Stimulated activated CD8-positive, alpha-beta memory T cell treated with anti-CD3 and anti-CD28 coated beads, Interleukin-7, amount 100 ng/mL, for 48 hours (primary cell): ENCODE measurements at places on chromosomes 4 and X.

DNA sequence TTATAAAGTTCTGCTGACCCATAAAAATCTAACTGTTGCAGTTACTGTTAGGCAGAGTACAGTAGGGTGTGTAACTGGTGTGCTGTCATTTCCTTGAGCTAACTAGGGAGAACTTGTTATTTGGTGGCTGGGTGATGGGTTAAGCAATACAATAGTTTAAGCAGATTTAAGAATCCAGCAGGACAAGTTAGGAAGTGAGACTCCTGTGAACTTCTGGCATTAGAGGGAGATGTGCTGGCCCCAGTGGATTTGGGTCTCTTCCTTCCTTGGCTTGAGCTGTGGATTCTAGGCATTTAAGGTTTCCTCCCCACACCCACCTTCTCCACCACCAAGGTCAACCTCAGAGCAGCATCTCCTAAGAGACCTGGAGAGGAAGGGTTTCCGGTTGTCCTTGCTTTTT lies 70.5 kb downstream of the CLCN5 start:
- DNase-seq = no peak

DNA sequence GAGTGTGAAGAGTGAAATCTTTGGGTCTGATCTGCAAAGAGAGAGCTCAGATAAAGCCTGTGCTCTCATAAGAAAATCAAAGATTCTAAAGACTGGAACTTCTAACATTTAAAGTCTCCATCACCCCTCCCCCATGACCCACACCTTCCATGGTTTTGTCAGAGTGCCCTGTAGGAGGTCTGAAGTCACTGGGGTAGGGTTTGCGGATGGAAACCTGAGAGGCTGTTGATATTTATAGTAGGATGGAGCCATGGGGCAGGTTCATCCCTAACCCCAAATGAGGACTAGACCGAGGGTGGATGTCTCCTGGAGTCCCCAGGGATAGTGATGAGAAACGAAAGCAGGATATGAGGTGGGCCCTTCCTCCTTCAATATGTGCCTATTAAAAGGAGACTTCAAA lies 28.4 kb upstream of the NLGN4X start:
- no peak for DNase-seq

GRCh38 chr4:15563871-15564270 lies 91.3 kb downstream of the FBXL5 start:
- DNase-seq = no peak

DNA sequence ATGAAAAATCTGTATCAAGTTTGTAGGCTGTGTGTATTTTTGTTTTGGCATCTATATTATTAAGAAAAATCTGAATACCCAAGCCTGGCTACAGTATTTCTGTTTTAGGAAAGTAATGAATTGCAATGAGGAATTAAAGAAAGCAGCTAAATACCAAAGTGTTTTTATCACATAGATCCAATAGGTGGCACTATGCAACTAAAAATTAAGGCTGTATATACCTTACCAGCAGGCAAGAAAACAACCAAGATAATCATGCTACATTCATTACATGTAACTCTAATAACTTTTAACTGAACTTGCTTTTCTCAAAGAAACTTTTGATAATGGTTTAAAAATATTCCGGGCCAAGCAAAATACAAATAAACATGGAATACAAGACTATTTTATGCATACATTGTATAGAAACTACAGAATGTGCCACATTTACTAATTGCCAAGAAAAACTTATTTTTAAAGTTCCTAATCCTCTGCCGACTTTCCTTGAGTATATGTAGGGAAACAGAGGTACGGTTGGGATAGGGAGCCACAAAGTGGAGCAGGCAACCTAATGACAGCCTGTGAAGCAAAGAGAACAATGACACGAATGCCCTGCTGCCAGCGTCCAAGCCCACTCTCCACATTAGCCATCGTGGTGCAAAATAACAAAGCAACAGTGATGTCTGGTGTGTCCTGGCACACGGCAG lies 63.7 kb downstream of the SEC24D start:
- no peak for DNase-seq

DNA sequence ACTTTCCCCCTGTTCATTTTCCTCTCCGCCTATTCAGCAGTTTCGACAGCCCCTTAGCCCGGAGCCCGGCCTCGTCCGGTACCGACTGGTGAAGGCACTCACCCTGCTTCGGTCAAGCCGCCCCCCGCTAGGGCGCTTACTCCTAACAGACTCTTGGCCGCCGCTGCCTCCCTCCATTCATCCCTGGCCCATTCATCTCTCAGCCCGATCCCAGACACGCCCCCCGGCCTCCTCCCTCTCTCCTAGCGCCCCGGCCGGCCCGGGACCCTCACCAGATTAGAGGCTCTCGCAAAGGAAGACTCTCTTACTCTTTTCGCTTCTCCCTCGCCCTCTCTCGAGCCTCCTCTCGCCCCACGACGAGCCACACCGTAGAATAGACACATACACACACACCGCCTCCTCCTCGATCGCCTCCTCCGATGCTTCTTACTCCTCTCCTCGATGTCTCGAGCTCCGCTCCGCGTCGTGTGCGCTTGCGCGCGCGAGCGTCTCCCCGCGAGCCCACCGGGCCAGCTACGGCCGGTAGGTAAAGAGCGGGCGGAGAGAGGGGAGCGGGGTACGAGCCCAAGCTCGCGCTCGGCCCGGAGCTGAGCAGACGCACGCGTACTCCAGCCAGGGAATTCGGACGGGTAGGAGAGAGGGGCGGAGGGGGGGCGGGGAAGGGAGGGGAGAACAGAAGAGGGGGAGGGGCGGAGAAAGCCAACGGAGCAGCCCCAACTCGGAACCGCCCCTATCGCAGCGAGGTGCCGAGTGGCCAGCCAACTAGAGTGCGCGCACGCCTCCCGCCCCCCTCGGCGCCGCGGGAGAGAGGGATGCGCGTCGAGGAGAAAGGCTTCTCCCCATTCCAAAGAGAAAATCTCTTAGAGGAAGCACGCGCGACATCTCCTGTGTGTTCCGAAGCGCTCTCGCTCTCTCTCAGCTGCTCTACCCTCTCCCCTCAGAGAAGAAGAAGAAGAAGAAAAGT lies at the start of gene WNK3:
TSS of gene WNK3 (minus strand) at position 633 of the 964 bp plus-strand sequence.
- no peak for DNase-seq

DNA sequence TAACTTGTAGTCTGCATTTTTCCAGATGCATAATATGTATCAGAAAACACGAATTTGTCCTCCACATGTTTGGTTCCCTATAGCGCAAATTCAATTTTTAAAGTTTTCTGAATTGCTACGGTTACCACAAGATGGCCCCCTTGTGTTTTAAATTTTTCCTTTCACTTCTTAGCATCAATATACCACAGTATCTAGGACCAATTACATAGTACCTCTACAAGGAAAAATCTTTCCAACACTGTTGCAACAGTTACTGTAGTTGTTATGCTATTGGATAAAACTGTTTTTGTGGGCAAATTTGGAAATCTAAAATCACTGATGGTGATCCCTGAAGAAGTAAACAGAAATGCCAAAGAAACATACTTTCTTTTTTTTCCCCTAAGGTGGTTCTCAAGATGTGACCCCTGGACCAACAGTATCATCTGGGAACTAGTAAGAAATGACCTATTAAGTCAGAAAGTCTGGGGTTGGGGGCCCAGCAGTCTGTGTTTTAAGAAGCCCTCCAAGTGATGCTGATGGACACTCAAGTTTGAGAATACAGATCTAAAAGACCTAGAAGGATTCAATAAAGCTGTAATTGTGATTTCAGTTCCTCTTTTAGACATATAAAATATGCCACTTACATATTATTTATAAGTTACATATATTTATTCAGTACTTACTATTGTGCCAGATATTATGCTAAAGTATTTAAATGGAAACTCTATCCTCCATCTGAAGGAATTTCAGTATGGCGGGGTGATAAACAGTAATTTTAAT lies 3.1 kb downstream of the ZGRF1 start:
- DNase-seq = no peak

GRCh38 chrX:51776851-51777250 lies 33.6 kb downstream of the GSPT2 start:
- no peak for DNase-seq

DNA sequence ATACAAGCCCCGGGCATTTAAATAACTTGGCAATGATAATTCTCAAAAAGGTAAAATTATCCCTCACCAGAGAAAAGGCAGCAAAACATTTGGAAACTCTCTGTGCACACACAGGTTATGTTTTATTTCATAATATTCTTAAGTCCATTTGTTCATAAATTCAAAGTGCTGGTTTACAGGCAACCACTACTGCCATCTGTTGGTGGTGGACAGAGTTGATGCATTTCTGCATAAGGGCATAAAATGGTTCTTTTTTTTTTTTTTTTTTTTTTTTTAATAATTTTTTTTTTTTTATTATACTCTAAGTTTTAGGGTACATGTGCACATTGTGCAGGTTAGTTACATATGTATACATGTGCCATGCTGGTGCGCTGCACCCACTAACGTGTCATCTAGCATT lies 31.5 kb upstream of the IL21 start:
- peak; percentile 39 for DNase-seq

DNA sequence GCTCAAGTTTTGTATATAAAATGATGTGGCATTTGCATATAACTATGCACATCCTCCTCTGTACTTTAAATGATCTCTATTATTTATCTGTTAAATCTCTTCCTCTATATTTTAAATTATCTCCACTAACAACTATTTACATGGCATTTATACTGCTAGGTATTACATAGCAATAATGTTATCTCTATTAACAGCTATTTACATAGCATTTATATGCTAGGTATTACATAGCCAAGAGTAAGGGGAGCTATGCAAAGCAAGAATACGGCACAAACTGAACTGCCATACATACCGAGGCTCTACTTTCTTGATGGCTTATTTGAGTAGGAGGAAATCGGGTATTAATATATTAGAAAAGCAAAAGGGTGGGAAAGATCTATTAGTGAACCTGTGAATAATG lies 12.7 kb downstream of the RPS6KA6 start:
- no peak for DNase-seq

DNA sequence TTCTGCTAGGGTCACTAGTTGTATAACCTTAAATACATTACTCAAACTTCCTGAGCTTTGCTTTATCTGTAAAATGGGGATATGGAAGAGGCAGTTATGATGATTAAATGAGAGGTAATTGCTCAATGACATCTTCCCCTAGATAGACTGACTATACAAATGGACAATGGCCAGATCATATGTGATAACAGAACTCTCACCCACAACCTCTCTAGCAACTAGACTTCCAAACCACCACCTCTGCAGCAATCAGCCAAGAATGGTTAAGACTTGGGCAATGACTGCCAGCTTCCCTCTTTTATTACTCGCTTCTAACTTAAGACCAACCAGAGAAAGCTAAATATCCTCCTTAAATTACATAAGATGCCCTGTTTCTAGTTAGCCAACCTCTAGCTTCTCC lies 2.9 kb upstream of the SEPSECS start:
- no peak for DNase-seq

DNA sequence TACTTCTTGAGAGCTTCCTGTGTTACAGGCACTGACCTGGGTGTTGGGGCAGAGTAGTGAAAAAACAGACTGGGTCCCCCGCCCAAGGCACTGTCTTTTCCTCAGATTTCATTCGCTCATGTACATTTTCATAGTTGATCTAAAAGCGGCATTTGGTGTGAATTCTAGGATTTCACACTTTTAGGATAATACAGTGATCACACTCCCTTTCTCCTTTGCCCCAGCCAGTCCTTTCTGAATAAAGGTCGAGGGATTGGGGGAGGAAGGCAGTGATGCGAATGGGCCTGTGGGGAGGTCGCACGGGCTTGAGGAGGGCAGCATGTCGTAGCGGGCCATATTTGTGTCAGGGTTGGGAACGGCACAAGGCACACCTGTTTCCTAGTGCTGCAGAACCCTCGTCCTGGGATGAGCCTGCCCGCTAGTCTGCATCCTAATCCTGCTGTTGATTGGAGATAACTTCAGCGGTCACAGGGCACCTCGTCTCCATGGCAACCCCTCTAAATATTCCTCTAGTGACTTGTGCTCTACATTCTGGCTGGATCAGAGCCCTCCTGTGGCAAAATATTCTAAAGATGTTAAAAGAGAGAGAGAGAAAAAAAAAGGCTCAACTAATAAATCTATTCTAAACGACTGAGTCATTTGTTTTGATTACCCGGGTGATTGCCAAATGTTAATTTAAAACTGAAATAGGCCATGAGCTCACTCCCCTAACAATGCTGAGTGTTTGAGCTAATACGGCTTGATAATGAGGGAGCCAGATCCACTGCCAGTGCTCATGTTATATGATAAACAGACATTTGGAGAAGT lies 21.8 kb downstream of the FHL1 start:
- no peak for DNase-seq

GRCh38 chr4:179145746-179146525 lies 1703.7 kb upstream of the AGA start:
- DNase-seq = no peak

GRCh38 chr4:153222707-153223426 lies 18.6 kb downstream of the TRIM2 start:
- no peak for DNase-seq

- DNase-seq = peak; percentile 50
Measured at GRCh38 chrX:39854772-39855747, 242.7 kb downstream of the BCOR start.

- no peak for DNase-seq
Measured at GRCh38 chr4:55993994-55994663, 45.4 kb downstream of the CEP135 start.

GRCh38 chr4:114368751-114369150 lies 229.9 kb upstream of the UGT8 start:
- no peak for DNase-seq

- DNase-seq = no peak
Measured at GRCh38 chr4:126448086-126448845, 1133.5 kb downstream of the FAT4 start.

DNA sequence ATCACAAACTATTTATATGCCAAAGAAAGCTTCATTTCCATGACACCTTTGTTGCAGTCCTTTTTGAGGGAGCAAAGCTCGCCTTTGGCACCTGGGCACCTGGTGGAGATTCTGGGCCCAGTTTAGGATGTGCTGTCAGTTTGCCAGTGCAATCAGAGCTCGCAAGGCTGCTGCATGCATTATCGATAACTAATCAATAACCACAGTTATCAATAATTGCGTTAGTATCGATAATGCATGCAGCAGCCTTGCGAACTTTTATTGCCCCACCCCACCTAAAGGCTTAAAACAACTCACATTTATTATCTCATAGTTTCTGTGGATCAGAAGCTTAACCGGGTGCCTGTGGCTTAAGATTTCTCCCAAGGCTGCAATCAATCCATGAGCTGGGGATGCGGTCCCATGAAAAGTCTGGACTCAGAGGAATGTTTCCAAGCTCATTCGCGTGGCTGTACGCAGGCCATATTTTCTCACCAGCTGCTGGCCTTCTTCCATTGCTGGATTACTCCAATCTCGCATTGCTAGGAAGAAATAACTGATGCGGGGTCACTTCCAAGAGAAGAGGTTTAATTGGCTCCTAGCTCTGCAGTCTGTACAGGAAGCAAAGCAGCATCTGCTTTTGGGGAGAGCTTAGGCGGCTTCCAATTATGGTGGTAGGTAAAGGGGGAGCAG lies 6.2 kb upstream of the AFAP1 start:
- DNase-seq = no peak

DNA sequence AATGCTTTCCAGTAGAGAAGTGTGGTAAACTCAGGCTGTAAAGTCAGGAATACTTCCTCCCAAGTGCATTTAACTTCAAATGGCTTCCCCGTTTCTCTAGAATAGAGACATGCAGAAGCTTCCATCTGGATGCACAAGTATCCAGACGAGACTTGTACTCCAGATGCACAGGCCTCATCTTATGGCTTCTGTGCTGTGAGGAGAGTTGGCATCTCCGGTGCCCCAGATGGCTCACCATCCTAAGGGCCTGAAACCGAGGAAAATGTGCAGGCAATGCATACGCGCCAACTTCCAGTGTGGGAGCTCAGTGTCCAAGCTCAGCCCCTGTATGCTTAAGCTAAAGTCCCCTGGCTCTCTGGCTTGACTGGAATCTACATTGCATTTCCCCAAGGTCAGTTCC lies 184.0 kb upstream of the TBL1X start:
- DNase-seq = no peak
